ENCODE measurements at places on chromosomes 6 and 20. TPM values are rescaled to one million over a fixed set of nuclear protein-coding genes. Genes with fewer than 3 reads are reported as not detected.

The WFDC5 gene
- not detected for total RNA-seq

The MGME1 gene
- 9.1 TPM for total RNA-seq

The TRAPPC3L gene
- not detected for total RNA-seq

The ID4 gene
- total RNA-seq = 5.3 TPM

The CST2 gene
- total RNA-seq = not detected

The IBTK gene
- 25.7 TPM for total RNA-seq

The BMP2 gene
- 2.9 TPM for total RNA-seq

The LHFPL5 gene
- not detected for total RNA-seq

The ELMO2 gene
- 40.3 TPM for total RNA-seq

The ADAM33 gene
- total RNA-seq = 132 TPM

GRCh38 chr20:46573234-46573633 lies 22.8 kb upstream of the OCSTAMP start:
- H3K36me3 ChIP-seq = no peaks in the 10 kb centered on the region
- no peaks in the 10 kb centered on the region for H3K4me1 ChIP-seq
- H3K27ac ChIP-seq = no peak overlapping the region
- no peak overlapping the region for H3K4me3 ChIP-seq

GRCh38 chr6:15267221-15267620 lies 21.4 kb downstream of the JARID2 start:
- no peak for DNase-seq
- no peaks in the 10 kb centered on the region for H3K36me3 ChIP-seq
- no peaks in the 10 kb centered on the region for H3K27me3 ChIP-seq
- H3K4me3 ChIP-seq = no peak overlapping the region
- peaks cover 66% of the 10 kb centered on the region for H3K4me1 ChIP-seq

GRCh38 chr6:113009682-113010081 lies 662.6 kb downstream of the RFPL4B start:
- peaks cover 14% of the 10 kb centered on the region for H3K4me1 ChIP-seq
- H3K36me3 ChIP-seq = no peaks in the 10 kb centered on the region
- no peak overlapping the region for H3K4me3 ChIP-seq
- H3K27ac ChIP-seq = no peak overlapping the region
- DNase-seq = no peak
- H3K27me3 ChIP-seq = no peaks in the 10 kb centered on the region

DNA sequence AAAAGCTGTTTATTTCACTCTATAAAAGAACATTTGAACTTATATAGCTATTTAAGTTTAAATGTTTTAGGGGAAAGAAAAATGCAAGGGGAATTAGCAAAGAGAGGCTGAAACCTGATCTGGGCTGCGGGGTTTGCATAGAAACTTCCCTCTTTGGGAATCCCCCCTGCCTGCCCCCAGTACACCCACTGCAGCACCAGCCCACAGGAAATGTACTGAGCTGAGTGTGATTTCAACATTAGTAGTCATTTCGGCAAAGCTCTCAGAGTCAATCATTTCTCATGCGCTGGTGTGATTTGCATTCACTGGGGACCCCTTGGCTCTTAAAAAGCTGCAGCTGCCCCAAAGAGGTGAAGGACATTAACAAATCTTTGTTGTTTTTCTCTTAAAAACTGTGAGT lies 859.4 kb downstream of the MAFB start:
- no peak overlapping the region for H3K4me3 ChIP-seq
- H3K27me3 ChIP-seq = no peaks in the 10 kb centered on the region
- no peak for DNase-seq
- no peak overlapping the region for H3K27ac ChIP-seq
- no peaks in the 10 kb centered on the region for H3K36me3 ChIP-seq
- H3K4me1 ChIP-seq = no peaks in the 10 kb centered on the region

DNA sequence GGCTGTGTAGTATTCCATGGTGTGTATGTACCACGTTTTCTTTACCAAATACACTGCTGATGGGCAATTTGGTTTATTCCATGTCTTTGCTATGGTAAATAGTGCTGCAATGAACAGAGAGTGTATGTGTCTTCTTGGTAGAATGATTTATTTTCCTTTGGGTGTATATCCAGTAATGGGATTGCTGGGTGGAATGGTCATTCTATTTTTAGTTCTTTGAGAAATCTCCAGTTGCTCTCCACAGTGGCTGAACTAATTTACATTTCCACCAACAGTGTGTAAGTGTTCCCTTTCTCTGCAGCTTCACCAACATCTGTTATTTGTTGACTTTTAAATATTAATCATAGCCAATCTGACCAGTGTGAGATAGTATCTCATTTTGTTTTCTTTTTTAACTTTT lies 13.9 kb downstream of the CST9L start:
- H3K4me1 ChIP-seq = no peaks in the 10 kb centered on the region
- no peak overlapping the region for H3K4me3 ChIP-seq
- no peak overlapping the region for H3K27ac ChIP-seq
- no peak for DNase-seq
- no peaks in the 10 kb centered on the region for H3K27me3 ChIP-seq

DNA sequence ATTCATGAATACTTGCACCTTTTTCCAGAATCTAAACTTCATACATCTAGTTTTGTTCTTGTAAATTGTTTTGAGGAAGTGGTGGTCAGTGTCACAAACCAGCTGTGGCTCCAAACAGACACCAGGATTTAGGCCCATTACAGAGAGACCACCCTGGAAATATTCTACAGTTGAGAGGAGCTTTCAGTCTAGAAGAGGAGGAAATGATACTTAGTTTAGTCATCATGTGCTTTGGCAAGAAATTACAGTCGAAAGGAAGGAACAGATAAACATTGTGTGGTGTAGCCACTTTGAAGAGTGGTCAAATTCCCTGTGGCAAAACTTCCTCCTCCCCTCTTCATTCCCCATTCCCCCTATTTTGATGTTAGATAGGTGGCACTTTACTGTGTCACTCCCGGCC lies 15.7 kb downstream of the DCBLD1 start:
- no peaks in the 10 kb centered on the region for H3K27me3 ChIP-seq
- no peak overlapping the region for H3K4me3 ChIP-seq
- no peak for DNase-seq
- no peaks in the 10 kb centered on the region for H3K4me1 ChIP-seq

DNA sequence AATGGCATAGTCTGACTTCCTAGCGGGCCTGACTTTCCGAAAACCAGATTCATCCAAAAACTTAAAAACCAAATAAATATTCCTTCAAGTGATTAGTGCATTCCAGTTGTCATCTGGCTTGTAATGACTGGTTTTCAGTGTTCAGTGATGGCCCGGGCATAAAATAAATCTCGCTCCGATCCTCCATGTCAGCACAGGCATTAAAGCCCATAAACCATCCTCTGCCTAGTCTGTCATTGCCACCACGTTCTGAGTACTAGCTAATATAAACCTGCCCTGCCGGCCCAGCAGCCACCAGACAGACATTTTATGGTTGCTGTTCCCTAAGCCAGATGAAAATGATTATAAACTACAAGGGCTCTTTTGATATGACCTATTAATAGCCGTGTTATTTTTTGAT lies 232.3 kb upstream of the GMDS start:
- H3K27ac ChIP-seq = no peak overlapping the region
- no peaks in the 10 kb centered on the region for H3K27me3 ChIP-seq
- no peak for DNase-seq
- H3K4me1 ChIP-seq = peaks cover 32% of the 10 kb centered on the region
- H3K36me3 ChIP-seq = no peaks in the 10 kb centered on the region

DNA sequence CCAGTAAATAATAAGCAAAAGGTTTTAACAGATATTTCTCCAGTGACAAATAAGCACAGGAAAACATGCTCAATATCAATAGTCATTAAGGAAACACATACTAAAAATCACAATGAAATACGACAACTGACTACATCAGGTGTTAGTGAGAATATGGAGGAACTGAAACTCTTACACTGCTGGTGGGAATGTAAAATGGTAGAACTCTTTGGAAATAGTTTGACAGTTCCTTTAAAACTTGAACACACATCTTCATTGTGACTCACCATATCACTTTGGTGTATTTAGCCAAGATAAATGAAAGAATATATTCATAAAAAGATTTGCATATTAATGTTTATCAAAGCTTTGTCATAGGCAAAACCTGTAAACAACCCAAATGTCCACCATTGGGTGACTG lies 11.3 kb upstream of the MAP3K5 start:
- H3K36me3 ChIP-seq = no peaks in the 10 kb centered on the region
- H3K4me3 ChIP-seq = no peak overlapping the region
- no peaks in the 10 kb centered on the region for H3K27me3 ChIP-seq
- no peak overlapping the region for H3K27ac ChIP-seq
- no peak for DNase-seq

DNA sequence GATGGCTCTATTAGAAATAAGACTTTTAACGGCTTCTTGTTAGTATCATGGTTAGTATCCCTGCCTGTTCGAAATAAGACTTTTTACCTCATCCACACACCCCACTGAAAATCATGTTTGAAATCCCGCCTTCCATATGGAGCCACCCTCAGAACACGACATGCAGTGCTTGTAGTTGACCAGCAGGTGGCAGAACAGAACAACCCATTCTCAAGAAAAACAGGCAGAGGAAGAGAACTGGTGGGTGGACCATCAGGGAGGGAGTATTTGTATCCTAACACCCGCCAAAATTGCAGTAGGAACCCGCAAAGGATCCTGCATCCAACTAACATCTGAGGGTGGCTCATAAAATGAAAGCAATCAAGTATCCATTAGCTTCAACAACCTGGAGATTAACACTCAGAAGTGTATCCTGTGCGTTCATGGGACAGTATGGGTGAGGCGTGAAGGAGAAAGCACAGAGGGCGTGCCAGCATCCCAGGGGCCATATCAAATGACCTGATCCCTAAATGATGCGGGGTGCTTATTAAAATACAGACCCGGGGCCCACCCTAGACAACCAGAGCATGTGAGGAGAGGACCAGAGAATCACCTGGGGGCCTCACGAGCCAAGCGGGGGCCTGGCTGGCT lies 89.6 kb upstream of the NHSL1 start:
- no peak overlapping the region for H3K27ac ChIP-seq
- H3K36me3 ChIP-seq = no peaks in the 10 kb centered on the region
- no peaks in the 10 kb centered on the region for H3K27me3 ChIP-seq
- DNase-seq = peak; percentile 70
- H3K4me3 ChIP-seq = no peak overlapping the region
- no peaks in the 10 kb centered on the region for H3K4me1 ChIP-seq

GRCh38 chr6:31143148-31143547 lies 4.3 kb upstream of the PSORS1C2 start:
- DNase-seq = peak; percentile 88
- H3K27ac ChIP-seq = peak overlapping the region; percentile 57

DNA sequence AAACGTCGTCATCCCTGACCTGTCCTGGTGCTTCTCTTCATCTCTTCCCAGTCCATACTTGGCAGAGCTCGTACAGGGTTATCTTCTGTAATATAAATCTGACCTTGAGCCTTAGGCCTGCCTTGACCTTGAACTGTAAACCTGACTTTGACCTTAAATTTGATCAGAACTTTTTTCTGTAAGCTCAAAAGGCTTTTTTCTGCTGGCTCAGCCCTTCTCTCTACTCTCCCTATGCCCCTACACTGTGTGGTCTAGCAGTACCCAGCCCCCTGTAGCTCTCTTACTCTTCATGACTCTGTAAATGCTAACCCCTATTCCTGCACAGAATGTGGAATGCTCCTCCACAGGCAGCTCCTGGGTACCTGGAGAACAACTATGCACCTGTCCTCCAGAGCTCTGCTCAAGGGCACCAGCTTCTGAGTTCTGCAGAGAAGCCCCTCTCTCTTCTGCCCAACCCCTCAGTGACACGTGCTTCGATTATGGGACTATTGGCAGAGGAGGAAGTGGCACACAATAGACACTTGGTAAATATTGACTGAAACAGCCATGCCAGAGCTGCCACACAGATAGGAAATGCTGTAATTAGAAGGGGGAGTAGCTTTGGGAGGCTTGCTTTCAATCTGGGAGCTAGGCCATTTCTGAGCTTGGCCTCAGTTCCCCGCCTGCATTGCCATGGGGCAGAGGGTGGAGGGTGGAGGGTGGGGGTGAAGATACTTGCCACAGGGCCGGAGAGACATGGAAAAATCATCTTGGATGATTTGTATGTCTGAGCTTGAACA lies 15.4 kb downstream of the SNPH start:
- H3K4me3 ChIP-seq = no peak overlapping the region
- H3K27me3 ChIP-seq = no peaks in the 10 kb centered on the region
- no peak overlapping the region for H3K27ac ChIP-seq

GRCh38 chr6:4379958-4380357 lies 244.6 kb upstream of the ECI2 start:
- DNase-seq = no peak
- no peaks in the 10 kb centered on the region for H3K36me3 ChIP-seq

DNA sequence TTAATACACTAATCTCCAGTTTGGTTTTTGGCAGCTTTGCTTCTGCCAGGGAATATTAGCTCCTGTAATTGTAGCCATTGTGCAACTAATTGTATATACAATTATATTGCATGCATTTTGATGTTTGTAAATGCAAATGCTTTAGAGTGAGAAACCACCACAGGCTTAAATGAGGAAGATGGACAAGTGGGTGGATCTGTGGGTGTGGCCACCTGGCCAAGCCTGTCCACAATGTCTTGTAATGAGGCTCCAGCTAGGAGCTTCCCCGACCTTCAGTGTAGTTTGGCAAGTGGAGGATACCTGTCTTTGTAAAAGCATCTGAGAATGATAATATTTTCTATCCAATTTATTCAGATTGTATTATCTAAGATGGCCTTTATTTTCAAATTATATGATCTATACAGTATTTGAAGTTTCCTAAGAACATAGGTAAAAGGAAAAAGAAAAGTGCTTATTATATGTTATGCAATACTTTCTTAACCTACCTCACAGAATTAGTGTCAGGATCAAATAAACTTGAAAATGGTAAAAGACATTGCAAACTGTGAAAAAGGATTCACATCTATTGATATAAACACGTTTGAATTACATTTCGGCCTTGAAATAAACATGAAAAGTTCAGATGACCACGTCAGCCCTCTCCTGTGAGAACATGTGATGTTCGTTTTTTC lies 49.3 kb upstream of the ARID1B start:
- H3K36me3 ChIP-seq = no peaks in the 10 kb centered on the region
- no peak overlapping the region for H3K4me3 ChIP-seq
- no peak for DNase-seq
- H3K27ac ChIP-seq = no peak overlapping the region
- no peaks in the 10 kb centered on the region for H3K4me1 ChIP-seq

DNA sequence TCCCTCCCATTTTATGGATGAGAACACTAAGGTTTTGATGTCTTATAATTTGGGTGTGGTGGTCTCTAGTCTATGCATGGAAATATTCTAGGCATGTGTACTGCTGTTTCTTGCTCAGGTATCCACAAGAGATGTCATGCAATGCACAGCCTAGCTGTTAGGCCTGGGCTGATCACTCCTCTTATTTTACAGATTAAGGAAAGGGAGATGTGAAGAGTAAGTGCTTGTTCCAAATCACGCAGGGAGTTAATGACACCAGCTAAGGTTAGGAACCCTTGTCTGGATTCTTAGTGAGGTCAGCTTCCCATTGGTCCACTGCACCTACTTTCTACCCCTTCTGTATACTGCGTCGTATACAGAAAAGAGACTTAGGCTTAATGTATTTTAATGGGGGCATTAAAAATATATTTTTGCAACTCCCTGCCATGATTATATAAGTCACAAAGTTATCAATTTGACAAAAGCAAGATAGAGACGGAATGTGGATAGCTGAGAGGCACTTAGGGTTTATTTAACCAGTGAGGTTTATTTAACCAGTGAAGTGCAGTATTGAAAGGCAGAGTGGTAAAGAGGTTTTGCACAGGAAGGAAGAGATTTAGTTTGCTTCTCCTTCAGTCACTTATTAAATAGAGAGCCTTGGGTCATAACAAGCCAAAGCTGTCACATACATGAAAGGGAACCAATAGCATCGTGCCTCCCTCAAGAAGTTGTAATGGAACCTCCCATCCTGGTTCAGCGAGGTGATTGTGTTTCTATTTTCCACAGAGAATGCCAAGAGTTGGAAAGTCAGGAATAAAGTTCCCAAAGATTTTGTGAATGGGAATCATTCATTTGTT lies 95.0 kb upstream of the FAM184A start:
- H3K4me1 ChIP-seq = peaks cover 17% of the 10 kb centered on the region
- no peak overlapping the region for H3K27ac ChIP-seq
- no peaks in the 10 kb centered on the region for H3K36me3 ChIP-seq
- H3K27me3 ChIP-seq = no peaks in the 10 kb centered on the region
- no peak for DNase-seq

Measured in sigmoid colon (tissue), 7 donors.